ENCODE measurements at places on chromosomes 2 and 18. TPM values are rescaled to one million over a fixed set of nuclear protein-coding genes. Genes with fewer than 3 reads are reported as not detected.

DNA sequence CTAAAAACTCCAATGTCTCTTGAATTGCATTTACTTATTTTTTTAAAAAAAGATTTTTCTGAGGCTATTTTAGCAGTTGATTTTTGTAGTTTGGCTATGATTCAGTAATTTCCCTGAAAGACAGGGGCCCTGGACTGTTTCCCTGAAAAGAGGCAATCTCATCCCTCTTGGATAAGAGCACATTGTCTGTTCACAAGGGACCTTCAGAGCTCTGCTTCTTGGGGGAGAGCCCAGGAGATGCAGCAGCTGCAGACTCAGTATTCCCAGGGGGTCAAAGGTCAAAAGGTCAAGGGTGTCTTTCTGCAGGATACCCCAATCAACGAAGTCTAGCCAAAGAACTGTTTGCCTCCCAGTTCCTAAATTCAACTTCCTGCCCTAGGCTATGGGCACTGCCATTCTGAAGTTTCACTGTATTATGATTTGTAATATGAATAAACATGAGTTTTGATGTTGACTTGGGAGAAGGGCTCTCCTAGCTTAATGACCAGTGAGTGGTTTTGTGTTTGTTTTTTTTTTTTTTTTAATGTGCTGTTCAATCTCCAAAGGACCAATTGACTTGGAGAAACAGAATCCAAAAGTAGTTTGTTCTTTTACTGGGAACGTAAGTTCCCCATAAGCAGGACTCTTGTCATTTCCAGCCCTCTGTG is 157.0 kb upstream of the SERPINE2 start:
- no peak for DNase-seq

- no peak for DNase-seq
These were observed 187.6 kb upstream of the NRP2 start for GRCh38 chr2:205494537-205495235.

- no peak for DNase-seq
These were observed 39.7 kb upstream of the CWC22 start for GRCh38 chr2:180046776-180047175.

DNA sequence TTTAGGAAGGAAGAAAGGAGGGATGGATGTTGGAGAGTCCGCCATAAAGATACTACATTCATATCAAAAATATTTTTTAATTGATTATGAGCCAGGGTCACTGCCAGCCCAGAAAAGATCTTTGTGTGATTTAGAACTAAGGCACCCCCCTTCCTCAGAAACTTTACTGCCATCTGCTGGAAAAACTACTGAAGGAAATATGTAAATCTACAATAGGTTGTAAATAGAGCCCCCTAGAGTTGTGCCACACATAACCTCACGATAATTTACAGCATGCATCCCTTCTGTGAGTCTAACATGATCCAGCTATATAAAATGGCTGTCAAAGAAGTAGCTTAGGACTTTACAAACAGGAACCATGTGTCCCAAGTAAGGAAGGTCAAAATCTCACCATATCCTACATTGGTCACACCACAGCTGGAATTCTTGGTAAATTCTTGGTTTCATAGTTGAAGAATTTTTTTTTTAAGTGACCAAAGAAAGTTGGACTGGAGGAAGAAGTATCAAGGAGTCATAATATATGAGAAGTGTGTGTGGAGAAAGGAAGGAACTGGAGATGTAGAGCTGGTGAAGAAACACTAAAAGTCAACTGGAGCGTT is 152.5 kb downstream of the CYP26B1 start:
- DNase-seq: no peak

DNA sequence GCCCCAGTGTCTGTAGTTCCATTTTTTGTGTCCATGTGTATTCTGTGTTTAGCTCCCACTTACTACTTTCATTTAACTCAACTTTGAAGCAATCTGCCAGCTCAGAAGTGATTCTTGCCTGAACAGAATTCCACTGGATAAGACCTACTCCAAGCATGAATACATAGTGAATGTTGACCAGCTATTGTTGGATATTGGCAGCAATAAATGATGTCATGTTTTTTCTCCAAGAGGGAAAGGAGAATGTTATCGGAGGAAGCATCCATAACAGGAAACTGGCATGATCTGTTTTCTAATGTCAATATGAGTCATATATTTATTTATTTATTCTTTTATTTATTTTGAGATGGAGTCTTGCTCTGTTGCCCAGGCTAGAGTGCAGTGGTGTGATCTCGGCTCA is 36.8 kb upstream of the TRAPPC8 start:
- no peak for DNase-seq

DNA sequence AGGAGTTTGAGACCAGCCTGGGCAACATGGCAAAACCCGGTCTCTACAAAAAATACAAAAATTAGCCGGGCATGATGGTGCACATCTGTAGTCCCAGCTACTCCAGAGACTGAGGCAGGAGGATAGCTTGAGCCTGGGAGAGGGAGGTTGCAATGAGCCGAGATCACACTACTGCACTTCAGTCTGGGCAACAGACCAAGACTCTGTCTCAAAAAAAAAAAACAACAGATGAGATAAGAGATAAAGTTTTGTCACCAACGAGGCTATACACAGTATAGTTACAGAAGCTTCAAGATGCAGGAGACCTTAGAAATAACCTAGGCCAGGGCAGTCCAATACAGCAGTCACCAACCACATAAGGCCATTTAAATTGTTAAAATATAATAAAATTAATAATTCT is 9.4 kb downstream of the FAM124B start:
- DNase-seq: no peak

DNA sequence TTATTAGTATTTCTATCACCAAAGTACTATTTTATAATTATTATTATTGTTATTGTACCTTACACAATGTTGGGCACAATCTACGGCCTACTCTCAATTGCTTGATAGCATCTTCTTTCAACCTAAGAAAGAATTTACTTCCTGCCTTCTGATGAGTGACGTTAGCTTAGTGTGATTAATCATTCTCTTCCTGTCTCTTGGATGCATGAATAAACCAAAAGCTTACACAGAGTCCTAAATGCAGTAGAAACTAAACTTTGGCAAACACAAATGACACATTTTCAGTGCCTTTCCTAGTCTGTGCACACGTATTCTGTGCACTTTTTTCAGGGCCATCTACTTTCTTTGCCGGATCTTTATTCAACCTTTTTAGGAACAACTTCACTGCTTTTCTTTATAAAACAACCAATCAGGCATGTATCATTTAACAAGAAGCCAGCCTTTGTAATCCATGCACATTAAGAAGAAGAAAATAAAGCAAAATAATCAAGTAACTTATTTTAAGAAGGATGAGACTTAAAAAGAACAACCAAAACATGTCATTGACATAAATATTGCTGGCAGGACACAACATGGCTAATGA is 19.1 kb downstream of the TRAK2 start:
- DNase-seq: no peak

GRCh38 chr18:11999429-11999828 is 18.1 kb downstream of the IMPA2 start:
- no peak for DNase-seq

- DNase-seq: no peak
These were observed 18.2 kb upstream of the DUSP2 start for GRCh38 chr2:96163415-96163767.

DNA sequence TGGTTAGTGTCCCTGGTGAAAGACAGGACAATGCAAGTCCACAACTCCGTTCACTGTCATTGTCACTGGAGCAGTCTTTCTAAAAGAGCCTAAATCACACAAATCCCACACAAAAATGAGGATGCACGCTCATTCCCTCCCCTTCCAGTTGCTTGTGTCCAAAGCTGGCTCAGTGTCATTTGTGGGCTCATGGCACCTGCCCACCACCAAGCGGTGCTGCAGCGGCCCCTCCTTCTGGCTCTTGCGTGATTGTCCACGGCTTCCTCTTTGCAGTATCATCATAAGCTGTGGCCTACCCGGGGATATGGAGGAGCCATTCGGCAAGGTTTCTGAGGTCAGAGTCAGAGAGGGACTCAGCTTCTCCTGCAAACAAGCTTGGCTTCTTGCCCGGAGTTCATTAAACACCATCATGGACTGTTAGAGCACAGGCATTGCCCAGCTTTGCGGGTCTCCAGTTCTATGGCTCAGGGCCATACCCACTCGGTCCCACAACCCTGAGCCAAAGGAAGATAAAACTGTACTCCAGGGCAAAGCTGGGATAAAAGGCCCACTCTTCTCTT is 179.4 kb upstream of the AGAP1 start:
- DNase-seq: no peak

The IGFBP5 gene
- polyA plus RNA-seq: 460 TPM

The GNLY gene
- 0.36 TPM for polyA plus RNA-seq

The HOXD10 gene
- 194 TPM for polyA plus RNA-seq

The EMILIN2 gene
- 16.0 TPM for polyA plus RNA-seq

The DLGAP1 gene
- polyA plus RNA-seq: 4.3 TPM

All from left renal pelvis (tissue), 4 donors.